ENCODE measurements at places on chromosomes 2 and 18.

DNA sequence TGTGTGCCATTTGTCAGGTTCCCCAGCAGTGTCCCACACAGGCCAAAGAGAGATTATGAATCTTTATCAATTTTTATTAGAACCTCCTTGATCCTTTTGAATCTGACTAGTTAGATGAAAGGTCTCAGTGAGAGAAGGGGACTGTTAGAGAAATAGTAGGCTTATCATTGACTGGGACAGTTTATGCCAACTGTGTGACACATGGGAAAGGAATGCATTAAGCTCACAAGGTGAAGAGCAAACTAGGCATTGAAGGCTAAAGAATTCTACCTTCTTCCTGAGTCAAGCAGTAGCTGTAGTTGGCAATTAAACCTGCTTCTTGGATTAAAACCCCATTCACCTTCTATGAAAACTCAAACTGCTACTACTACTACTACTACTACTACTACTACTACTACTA is 389.6 kb upstream of the CDH19 start:
- DNase-seq, result no peak

DNA sequence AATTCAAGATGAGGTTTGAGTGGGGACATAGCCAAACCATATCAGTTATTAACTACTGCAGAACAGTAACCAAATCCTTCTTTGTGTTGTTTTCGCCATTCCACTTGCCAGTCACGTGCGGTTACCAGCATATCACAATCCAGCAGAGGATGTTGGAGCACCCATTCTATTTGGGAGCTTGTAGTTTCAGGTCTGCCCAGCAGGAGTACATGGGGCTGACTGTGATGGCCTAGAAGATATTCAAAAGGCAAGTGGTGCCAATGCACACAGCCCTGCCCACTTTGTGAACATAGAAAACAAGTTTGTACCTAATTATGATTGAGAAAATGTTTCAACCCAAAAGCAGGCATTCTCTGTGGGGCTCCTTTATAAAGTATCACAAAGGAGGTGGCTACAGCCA is 57.0 kb downstream of the ZNF519 start:
- DNase-seq, result no peak

DNA sequence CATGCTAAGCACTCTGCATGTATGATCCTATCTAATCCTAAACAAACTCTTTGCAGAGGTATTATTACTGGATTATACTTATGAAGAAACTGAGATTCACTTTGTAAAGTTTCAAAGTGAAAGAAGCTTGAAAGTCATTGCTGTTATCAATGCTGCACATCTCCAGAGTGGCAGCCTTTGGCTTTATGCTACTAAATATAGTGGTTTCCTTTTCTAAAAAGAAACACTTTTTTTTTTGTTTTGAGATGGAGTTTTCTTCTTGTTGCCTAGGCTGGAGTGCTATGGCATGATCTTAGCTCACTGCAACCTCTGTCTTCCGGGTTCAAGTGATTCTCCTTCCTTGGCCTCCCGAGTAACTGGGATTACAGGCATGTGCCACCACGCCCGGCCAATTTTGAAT is 114.9 kb upstream of the RAB27B start:
- no peak for DNase-seq

DNA sequence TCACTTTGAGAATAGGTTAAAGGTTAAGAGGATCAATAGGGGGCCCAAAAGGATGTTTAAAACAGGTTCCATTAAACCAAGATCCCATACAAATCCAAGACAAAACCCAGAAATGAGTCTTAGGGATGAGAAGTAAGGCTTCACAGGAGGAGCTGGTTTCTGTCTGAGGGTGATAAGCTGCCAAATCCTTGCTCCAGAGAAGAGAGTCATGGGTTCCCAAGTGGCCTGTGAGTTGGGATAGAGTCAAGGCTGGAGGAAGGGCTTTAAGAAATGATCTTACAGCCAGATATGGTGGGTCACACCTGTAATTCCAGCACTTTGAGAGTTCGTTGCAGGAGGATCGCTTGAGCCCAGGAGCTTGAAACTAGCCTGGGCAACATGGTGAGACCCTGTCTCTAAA is 40.2 kb upstream of the LCLAT1 start:
- DNase-seq, result no peak

DNA sequence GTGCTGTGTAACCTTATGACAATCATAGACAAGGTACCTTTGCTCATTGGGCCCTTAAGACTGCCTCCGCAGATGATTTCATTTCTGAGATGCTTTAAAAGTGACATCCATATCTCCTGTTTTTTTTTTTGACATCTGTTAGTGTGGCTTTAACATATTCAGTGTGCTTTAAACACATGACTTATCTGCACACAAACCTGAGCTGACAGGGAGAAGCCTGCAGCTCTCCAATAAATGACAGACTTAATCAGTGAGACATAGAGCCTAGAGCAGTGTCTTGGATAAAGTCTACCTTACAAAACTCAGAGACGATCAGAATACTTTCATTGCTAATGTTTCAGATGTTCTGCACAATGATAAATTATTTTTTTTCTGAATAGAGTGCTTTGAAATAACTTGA is 130.7 kb downstream of the UBE2E3 start:
- DNase-seq, result no peak

DNA sequence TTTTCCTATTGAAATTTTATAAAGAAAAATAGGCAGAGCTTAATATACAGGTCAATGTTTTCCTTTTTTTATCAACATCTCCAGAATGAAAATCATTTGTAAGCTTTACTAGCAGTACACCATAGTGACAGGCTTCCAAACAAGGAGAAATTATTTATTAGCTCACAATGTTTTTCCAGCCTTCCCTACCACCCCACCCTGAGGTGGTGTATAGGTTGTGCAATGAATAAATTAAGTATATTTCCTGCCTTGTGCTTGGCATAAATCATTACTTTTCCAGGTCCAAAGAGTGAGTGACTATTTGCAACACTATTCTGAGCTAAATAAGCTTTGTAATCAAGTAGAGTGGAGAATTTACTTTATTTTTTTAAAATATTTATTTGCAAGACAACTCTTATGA is 876.2 kb upstream of the POU3F3 start:
- no peak for DNase-seq

DNA sequence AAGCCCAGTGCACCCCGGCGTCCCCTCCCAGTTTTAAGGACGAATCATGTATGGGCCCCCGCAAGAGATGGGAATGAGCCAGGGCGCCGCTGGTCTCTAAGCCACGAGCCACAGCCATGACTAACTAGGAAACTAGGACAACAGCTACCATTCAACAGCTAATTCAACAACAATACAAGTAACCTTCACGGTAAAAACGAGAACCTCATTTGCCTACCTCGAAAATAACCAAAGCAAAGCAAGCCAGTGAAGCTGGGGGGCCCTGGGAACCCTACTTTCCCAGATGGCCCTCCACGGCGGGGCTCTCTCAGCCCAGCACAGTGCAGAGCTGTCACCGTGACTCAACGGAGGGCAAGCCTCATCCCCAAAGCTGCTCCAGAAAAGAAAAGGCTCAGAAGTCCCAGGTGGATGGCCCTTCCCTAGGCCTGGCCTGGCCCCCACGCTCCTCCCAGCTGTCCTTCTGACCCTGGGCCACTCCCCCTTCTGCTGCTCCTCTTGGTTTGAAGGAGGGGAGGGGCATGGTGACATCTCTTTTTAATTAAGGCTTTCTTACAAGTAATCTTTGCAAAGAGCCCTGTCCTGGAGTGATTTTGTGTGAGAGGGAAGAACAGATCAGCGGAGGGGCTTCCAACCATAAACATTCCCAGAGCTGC is 126.3 kb downstream of the HDAC4 start:
- peak; percentile 52 for DNase-seq

DNA sequence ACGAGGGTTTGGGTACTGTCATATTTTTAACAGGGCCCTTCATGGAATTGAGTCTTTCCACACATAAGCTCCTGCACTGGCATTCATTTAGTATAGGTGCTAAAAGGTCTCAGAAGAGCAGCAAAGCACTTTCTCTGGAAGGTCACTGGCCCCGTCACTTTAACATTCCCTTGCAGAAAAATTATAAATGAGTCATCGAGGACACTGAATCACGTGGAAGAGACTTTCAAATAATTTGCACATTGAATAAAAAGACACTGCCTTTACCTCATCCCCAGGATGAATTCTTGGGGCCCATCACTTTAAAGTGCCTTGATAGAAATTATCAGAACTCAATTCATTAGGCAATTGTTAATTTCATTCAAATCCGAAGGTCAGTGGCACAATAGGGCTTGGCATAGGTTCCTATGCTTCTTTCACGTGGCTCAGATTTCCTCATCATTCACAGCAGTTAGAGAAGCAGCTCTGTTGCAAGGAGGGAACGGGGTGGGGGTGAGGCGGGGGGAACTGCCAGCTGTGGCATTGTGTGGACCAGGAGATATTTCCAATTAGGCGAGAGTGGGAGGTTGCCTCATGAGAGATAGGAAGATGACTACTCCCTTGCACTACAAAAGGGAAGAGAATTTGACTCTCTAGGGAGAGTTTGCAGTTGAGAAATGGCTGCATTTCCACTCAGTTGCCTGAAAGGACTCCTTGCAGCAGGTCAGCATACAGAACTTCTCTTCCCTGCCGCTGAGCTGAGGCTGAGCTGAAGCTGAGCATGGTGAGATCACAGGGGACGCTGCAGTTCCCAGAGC is 86.3 kb upstream of the NPAS2 start:
- DNase-seq, result no peak

- DNase-seq, result no peak
Measured at GRCh38 chr2:207635468-207636200, 10.4 kb upstream of the METTL21A start.

- DNase-seq, result no peak
Measured at GRCh38 chr2:70391988-70392387, 90.1 kb upstream of the FAM136A start.

GRCh38 chr2:48779019-48779716 is 23.6 kb upstream of the LHCGR start:
- no peak for DNase-seq

- no peak for DNase-seq
Measured at GRCh38 chr2:67752969-67753368, 309.8 kb downstream of the C1D start.

DNA sequence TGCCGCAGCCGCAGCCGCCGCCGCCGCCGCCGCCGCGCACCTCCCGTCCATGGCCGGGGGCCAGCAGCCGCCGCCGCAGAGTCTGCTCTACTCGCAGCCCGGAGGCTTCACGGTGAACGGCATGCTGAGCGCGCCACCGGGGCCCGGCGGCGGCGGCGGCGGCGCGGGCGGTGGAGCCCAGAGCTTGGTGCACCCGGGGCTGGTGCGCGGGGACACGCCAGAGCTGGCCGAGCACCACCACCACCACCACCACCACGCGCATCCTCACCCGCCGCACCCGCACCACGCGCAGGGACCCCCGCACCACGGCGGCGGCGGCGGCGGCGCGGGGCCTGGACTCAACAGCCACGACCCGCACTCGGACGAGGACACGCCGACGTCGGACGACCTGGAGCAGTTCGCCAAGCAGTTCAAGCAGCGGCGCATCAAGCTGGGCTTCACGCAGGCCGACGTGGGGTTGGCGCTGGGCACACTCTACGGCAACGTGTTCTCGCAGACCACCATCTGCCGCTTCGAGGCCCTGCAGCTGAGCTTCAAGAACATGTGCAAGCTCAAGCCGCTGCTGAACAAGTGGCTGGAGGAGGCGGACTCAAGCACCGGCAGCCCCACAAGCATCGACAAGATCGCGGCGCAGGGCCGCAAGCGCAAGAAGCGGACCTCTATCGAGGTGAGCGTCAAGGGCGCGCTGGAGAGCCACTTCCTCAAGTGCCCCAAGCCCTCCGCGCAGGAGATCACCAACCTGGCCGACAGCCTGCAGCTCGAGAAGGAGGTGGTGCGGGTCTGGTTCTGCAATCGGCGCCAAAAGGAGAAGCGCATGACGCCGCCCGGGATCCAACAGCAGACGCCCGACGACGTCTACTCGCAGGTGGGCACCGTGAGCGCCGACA is 2.4 kb downstream of the POU3F3 start:
- no peak for DNase-seq

DNA sequence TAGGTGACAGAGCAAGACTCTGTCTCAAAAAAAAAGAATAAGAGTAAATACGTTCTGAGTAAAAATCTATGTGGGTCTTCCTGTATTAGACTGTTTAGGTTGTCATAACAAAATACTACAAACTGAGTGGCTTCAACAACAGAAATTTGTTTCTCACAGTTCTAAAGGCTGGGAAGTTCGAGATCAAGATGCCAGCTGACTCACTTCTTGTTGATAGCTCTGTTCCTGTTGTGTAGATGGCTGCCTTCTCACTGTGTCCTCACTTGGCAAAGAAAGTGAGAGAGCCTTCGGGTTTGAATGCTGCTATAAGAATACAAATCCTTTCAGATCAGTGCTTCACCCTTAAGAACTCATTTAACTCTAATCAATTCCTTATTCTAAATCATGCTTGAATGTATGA is 430.0 kb upstream of the VWC2L start:
- DNase-seq, result no peak

GRCh38 chr18:9869715-9870430 is 15.9 kb upstream of the TXNDC2 start:
- DNase-seq, result no peak

DNA sequence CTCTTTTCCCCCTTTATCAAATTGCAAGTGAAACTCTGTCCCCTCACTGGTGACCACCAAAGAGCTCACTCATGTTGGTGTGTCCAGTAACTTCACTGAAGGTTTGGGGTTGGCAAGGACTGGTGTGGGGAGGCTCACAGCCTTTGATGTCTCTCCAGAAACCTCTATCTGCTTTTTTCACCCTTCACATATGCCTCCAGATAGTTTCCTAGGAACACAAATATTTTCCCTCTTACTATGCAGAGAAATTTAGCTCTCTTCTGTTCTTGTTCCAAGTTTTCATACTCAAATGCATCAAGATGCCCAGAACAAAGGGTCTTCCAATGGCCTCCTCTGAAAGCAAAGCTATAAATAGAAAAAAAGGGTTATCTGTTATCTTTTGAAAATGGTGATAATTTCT is 20.7 kb downstream of the DTNA start:
- no peak for DNase-seq

DNA sequence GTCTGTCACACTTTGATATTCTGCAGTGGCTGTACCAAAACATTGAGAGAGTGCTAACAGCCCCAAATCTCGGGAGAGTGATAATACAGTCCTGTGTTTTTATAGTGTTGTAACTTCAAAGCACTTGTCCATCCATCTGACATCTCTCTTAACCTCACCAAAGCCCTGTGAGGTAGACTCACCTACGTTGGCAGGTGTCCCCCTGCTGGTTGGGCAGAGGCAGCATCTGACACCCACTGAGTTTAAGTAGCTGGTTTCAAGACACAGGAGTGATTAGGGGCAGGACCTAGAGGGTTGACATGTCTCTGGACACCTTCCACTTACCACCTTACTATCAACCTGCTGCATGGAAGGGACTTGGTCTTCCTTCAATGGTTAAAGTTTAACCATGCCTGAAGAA is 22.9 kb downstream of the COLEC12 start:
- no peak for DNase-seq

GRCh38 chr2:140797718-140798117 is 1333.1 kb downstream of the LRP1B start:
- DNase-seq, result no peak

All from activated CD4-positive, alpha-beta T cell treated with anti-CD3 and anti-CD28 coated beads, Interleukin-2, amount 50 U/mL, for 48 hours (primary cell).